ENCODE measurements at places on chromosomes 7 and 10.

- DNase-seq, result no peak
Observed at GRCh38 chr7:159323359-159323758, 178.7 kb upstream of the VIPR2 start.

DNA sequence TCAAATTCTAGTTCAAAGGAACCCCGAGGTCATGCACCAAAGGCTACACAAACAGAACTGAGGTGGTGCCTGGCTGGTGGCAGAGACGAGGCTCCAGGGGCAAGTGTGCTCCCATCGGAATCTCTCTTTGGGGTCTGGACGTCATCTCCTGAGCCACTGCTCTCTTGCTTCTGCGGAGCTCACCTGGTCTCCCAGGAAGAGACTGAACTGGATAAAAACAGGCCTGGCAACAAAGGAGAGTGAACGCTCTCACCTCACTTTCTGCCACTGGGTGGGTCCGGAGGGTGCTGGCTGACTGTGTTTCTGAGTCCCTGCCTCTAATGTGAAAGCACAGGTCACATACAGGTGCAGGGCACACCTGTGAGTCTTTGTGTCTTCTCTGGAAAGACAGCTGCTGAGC is 22.4 kb downstream of the VIPR2 start:
- no peak for DNase-seq

DNA sequence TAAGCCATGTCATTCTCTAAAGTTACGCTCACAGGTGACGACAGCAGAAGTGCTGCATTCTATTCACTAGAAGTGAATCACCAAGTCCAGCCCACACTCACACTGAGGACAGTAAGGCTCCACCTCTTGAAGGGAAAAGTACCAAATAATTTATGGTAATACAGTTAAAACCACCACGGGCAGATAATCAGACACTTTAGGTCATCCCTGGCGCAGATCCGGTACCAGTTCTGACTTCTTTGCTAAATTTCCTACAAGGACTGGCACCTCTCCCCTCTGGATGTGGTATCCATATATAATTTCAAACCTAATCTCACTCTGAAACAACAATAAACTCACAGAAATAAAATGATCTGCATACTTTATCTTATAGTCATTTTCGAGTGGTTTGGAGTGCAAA is 954.7 kb upstream of the GHITM start:
- no peak for DNase-seq

- DNase-seq, result no peak
Observed at GRCh38 chr10:110239892-110240291, 32.5 kb downstream of the MXI1 start.

- no peak for DNase-seq
Observed at GRCh38 chr7:76356823-76357222, 2.0 kb downstream of the YWHAG start.

DNA sequence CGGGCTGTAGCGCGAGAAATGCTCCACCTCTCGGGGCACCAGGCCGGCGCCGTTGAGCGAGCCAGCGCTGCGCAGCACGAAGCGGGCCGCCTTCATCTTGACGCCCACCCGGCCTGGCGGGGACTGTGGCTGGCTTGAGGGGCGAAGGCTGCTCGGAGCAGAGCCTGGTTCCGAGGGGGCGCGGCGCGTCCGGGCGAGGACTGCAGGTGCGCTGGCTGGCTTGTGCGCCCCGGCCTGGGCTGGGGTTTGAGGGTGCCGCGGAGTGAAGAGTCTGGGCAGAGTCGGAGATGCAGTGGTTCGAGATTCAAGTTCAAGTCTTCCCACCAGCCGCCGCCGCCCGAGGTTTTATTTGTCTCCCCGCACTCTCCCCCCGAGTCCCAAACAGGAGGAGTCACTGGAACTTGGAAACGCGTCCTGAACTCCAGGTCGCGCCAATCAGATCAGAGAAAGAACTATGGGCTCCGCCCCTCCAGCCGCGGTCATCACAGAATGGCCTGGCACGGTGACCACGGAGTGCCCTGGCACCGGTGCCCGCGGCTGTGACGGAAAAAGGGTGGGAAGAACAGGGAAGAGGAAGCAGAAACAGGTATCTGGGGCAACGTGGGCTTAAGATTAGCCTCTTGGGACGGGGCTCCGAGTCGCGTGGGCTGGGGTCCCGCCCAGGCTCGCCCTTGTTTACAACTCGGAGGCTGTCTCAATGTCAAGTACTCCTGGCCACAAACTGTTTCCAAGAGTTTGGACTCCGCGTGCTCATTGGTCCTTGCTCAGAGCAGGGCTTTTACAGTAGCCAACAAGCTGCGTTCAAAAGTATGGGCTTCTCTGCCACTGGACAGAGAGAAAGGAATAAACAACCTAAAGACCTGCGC is at the start of gene PDK4:
PDK4 (minus strand) TSS at position 319 of the 866 bp plus-strand sequence; CDS start at position 96, 223 bp downstream.
- peak; percentile 79 for DNase-seq

GRCh38 chr10:16832351-16833080 is 15.3 kb upstream of the RSU1 start:
- peak; percentile 74 for DNase-seq

DNA sequence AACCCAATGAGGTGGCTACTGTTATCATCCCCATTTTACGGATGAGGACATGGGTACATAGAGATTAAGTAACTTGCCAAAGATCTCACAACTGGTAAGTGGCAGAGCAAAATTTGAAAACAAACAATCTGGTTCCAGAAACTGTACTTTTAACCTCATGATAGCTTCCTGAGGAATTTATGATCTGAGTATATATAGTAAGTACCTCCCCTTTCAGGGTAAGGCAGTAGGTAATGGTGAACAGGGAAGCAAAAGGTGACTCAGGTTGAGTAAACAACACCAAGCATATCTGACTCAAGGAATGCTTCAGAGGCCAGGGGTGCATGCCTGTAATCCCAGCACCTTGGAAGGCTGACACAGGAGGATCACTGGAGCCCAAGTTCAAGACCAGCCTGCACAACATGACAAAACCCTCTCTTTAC is 21.1 kb downstream of the KLLN start:
- DNase-seq, result no peak

DNA sequence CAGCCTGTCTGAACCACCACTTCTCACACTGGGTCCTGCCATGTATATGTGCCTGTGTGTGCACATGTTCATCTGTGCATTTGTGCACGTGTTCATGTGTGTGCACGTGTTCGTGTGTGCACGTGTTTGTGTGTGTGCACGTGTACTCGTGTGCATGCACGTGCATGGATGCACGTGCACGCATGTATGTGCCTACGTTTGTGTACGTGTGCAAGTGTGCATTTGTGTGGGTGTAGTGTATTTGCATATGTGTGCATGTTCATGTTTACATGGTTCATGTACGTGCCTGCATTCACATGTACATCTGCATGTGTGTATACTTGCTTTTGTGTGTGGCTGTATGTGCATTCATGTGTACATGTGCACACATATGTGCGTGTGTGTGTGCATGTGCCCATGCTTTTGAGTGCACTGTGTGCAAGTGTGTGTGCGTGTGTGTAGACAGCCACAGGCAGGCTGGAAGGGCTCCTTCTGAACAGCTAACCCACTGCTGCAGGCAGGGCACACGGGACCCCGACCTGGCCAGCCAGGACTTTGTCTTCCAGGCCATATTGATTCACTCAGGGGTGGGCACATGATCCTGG is 28.2 kb downstream of the SLC29A4 start:
- DNase-seq, result no peak

DNA sequence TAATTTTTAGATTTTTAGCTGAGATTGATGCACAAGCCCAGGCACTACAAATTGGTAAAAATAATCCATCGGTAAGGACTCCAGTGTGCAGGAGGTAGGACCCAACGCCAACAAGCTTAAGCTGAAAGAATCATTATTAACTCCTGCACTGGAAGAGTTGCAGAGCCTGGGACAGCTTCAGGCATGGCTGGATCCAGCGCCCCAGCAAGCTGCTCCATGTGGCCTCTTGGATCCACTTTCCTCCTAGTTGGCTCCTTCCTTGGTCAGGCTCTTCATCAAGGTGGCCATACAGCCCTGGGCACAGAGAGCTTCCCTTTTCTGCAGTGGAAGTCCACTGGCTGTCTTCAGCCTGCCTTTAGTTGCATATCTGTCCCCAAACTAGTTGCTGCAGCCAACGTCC is 497.4 kb upstream of the FOXK1 start:
- DNase-seq, result no peak

DNA sequence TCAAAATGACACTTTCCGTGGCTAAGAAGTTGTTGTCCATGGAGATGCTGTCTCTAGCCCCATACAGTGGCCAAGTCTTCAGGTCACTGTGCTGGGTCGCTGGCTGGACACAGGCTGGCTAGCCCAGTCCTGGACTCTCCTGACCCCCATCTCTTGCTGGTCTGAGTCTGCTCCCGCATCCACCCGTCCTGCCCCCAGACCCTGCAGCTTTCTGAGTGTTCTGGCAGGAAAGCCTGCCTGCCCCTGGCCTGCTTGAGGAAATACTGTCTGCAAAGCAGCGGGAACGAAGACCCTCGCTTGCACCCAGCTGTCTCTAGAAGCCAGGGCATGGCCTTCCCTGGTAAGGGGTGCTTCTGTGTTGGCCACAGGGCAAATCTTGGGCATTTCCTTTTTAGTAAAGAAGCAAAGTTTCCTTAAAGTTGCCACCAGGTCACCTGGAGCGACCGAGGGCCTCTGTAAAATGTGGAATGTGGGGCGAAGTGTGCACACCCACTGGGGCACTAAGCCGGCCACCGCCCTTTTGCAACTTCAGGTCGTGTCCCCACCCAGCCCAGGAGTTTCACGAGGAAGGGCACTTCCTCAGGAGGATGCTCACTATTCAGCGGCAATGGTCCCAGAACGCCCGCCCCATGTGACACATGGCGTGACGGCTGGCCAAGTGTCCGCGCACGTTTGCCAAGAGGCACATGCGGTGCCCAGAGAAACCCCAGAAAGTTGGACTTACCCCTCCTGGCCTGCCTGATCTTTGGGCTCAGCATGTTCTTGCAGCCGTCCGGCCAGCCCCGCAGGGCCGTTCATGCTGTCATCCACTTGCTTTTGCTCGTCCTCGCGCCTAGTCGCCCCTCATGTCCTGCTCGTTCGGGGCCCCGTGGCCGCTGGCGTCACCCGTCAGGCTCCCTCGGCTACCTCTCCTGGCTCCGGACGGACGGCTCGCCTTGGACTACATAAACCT is 558 bp downstream of the ARHGAP22 start:
- peak; percentile 48 for DNase-seq

- no peak for DNase-seq
Observed at GRCh38 chr7:50988465-50988864, 205.8 kb upstream of the GRB10 start.

DNA sequence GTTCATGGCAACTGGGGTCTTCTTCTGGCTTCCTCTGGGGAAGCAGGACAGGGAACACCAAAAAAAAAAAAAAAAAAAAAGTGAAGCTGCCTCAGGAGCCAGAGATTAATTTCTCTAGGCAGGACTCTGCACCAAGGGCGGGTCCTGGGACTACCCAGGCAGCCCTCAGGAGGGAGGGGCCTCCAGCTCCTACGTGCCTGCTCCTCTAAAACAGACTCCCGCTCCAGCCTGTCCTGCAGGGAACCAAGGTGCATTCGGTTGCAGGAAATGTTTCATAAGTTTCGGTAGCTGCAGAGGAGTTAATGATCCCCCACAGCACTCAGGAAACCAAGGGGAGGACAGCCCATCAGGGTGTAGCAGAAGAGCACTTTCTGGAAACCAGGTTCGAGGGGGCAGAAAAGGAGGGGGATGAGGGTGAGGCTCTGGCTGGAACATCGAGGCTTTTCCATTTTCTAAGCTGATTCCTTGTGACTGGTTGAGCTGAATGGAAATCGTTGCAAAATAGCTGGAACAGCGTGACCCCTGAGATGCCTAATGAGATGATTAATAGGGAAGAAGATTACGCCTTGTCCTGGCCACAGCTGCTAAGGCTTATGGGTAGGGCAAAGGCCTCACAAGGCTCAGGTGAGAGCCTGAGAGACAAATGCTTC is 84.2 kb downstream of the STRA8 start:
- no peak for DNase-seq

DNA sequence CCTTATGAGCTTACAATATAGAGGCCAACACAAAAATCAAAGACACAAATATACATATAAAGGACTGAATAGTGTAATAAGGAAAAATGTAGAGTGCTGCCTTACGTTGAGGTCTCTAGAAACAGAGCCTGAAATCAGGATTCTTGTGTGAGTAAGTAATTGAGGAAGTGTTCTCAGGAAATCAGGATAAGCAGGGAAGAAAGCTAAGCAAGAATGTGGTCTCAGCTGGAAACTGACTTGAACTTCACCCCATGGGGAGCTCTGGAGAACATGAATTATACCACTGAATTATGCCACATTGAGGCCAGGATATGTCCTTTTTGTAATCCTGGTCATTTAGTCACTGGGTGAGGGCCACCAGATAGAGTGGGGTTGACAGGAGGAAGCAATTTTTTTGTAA is 191.9 kb downstream of the ETV1 start:
- DNase-seq, result no peak

DNA sequence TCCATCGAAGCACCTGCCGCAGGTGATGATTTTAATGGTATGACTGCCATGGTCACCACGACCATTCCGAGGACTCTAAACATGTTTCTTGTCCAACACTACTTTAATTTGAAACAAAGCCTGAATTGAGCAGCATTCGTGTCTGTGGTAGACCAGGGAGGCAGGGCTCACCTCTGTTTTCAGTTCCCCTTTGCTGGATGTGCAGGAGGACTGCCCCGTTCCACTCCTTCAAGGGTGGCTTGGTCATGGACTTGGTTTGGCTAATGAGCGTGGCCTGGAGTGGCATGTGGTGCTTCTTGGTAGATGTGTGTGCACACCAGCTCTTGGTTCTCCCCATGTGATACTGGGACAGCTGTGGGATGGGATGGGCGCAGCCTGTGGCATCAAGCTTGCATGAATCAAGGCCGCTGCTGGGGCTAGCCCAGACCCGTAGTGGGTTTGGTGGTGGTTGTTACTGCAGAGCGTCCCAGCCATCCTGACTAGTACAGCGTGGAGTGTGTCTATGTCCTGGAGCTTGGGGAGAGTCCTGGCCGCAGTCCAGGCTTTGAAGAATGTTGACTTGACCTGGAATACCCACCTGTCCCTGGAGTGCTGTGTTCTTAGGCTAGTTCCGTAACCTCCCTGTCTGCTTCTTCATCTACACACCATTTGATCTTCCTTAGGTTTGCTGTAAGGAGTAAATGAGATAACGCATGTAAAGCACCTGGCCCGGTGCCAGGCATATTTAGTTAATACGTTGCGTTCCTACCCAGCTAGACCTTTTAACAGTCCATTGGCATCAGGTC is 34.8 kb downstream of the MGMT start:
- DNase-seq, result no peak

- no peak for DNase-seq
Observed at GRCh38 chr10:54903745-54904144, 102.7 kb upstream of the PCDH15 start.

GRCh38 chr7:127486654-127487053 is 94.1 kb upstream of the ZNF800 start:
- no peak for DNase-seq

GRCh38 chr10:89209718-89210117 is 2.6 kb upstream of the CH25H start:
- DNase-seq, result no peak
